ENCODE measurements at places on chromosomes 3 and 15.

GRCh38 chr15:99268431-99268830, 17.1 kb downstream of the LRRC28 start:
- no peak for DNase-seq

GRCh38 chr15:38369936-38370478, 83.9 kb upstream of the FAM98B start:
- DNase-seq: no peak

DNA sequence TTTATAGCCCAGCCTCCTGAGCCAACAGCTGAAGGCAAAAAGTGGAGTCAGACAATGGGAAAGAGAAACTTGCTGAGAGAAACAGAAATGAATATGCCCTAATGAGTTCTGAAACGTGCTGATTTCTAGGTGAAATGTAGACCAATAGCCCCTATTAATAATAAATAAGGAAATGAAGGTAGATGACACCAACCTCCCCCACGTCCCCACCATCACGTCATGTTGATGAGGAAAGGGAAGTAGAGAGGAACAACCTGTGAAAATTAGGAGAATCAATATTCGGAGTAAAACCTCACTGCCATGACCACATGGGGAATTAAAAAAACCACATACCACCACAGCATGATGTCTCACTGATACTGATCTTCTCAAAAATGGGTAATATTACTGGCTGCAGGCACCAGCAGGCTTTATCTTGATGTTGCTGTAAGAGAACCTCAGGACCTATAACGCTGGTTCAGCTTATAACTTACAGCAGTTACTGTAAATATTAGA, 64.0 kb downstream of the KAT2B start:
- peak; percentile 51 for DNase-seq

DNA sequence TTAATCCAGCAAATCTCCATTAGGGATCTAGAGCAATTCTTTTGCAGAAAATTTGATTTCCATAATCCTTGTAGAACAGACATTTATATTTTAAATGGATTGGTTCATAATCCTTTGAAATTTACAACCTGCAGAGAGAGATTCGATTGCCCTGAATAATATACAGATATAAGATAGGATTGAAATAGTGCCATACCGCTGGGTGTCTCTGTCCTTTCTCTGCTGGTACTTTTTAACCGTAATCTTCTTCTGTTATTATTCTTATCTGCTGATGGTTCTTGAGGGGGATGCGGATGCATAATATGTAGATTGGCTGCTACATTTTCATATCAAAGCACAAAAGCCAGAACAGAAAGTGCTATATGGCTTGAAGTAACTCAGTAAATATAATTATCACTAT, 182.2 kb downstream of the CFAP20DC start:
- DNase-seq: no peak

DNA sequence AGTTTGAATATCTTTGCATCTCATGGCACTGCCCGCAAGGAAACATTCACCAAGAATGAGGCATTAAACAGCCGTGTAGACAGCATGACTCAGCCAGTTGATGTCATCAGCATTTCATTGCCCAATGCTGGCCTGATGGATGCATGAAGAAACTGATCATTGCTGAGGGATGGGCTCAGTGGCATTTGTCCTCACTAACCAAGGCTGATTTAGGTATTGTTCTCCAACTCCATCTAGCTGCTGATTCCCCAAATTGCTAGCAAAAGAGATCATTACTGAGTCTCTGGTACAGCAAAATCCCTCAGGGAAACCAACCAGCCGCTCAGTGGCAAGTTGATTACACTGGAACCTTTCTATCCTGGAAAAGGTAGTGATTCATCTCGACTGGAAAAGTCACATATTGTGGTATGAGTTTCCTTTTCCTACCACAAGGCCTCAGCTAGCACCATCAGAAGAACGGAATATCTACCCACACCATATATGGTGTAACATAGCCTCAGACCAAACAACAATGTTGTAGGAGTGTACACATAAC, 186.5 kb upstream of the GAP43 start:
- DNase-seq: no peak

GRCh38 chr3:6354653-6355052, 506.3 kb upstream of the GRM7 start:
- DNase-seq: no peak

- no peak for DNase-seq
Measured at GRCh38 chr3:57864853-57865252, 108.7 kb downstream of the SLMAP start.

DNA sequence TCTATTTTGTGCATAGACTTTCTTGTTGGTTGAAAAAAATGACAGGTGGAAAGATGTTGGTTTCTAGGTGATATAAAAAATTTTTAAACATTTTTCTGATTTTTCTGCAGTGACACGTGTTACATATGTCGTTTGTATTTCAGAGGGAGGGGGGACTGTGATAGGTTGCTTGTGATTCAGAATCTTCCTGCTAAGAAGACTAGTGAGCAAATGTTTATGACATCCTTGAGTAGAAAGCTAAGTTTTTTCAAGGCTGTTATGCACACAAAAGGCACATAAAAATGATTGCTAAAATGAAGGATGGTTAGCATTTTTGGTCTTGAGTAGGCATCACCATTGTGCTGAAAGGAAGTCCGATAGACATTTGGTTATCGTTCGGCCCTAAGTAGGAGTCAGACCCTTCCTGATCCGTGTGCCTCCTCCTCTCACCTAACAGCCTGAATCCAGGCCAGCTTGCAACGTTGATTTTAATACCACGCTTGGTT, 1.5 kb downstream of the ZNF639 start:
- DNase-seq: no peak

GRCh38 chr3:105722943-105723556, 145.8 kb downstream of the CBLB start:
- no peak for DNase-seq

GRCh38 chr15:52006702-52007340, 12.2 kb upstream of the MAPK6 start:
- no peak for DNase-seq

DNA sequence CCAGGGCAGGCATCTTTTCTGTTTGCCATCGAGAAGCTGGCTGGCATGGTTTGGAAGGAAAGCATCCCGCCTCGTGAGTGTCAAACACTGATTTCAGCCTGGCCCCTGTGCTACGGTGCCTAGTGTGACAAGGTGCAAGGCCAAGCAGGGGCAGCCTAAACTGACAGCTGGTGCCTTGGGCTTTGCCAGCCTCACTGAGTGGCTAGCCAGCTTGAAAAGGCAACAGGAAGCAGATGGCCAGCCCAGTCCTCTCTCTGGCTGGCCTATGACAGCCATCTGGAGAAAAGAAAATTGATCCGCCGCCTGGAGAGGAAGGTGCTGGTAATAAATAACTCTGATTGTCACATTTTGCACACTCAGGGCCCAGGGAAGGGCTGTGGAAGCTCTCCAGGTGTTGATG, 52.2 kb downstream of the C3orf85 start:
- DNase-seq: no peak

GRCh38 chr15:77219841-77220240, 148.9 kb upstream of the TSPAN3 start:
- DNase-seq: no peak

DNA sequence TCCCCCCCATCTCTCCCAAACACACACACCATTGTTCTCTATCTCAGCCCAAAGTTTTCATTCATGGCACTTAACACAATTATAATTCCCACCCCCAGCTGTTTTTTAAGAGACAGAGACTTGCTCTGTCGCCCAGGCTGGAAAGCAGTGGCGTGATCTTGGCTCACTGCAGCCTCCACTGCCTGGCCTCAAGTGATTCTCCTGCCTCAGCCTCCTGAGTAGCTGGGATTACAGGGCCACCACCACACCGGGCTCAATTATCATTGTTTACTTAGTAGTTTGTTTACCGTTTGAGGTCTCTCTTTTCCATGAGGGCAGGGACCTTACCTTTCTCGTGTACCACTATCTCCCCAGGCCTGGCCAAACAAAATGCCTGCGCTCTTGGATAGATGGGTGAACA, 79.8 kb upstream of the RAD18 start:
- no peak for DNase-seq

- no peak for DNase-seq
Measured at GRCh38 chr15:49468481-49468839, 45.4 kb downstream of the FGF7 start.

- DNase-seq: no peak
Measured at GRCh38 chr3:182214416-182214815, 502.7 kb downstream of the SOX2 start.

GRCh38 chr3:124883766-124884473, 3.2 kb downstream of the ITGB5 start:
- DNase-seq: no peak

GRCh38 chr15:75049392-75049791, 26.0 kb downstream of the PPCDC start:
- DNase-seq: no peak

DNA sequence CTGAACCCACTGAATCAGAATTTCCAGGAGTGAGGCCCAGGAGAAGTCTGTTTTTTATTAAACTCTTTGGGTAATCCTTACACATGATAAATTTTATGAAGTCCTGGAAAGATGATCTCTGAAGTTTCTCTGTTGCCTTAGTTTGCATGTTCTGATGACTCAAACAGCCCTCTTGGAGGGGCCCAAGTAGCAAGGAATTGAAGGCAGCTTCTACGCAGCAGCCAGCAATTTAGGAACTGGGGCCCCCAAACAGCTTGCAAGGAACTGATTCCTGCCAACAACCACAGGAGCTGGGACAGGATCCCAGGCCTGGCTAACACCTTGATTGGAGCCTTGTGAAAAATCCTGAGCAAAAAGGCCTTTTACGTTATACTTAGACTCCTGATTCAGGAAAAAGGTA, 5.4 kb upstream of the ACP3 start:
- DNase-seq: no peak
